T-helper 2 cell treated with Interferon-gamma antibody and Interleukin-4, amounts not matched to agents 100 ng/mL and 5 ng/mL, for 36 hours (primary cell): ENCODE measurements at places on chromosomes 4 and X. TPM values are rescaled to one million over a fixed set of nuclear protein-coding genes. Genes with fewer than 3 reads are reported as not detected.

AKAP14 gene
- total RNA-seq: not detected in 2 replicates

CDX4 gene
- not detected in 2 replicates for total RNA-seq

TLR3 gene
- total RNA-seq: 0.39 and 0.41 TPM in 2 replicates

GABRG1 gene
- total RNA-seq: not detected in 2 replicates

DCAF12L1 gene
- not detected in 2 replicates for total RNA-seq

CLIC2 gene
- 0.52 and 1.1 TPM in 2 replicates for total RNA-seq

EFHC2 gene
- total RNA-seq: 0.27 and 0.32 TPM in 2 replicates

AMBN gene
- not detected in 2 replicates for total RNA-seq

ANXA3 gene
- 0.75 and 1.5 TPM in 2 replicates for total RNA-seq

MAGEA9B gene
- not detected in 2 replicates for total RNA-seq

FSTL5 gene
- total RNA-seq: not detected in 2 replicates

CRMP1 gene
- total RNA-seq: 0.66 and 0.95 TPM in 2 replicates

MAGED4B gene
- total RNA-seq: 0.30 and 0.45 TPM in 2 replicates

CWH43 gene
- total RNA-seq: not detected in 2 replicates

ZDHHC9 gene
- total RNA-seq: 5.0 and 6.0 TPM in 2 replicates
